SK-N-SH (cell line): ENCODE measurements at places on chromosomes 12 and 14.

- DNase-seq = no peak
Observed at GRCh38 chr12:66072135-66072534, 58.4 kb downstream of the LLPH start.

- peak; percentile 60 for DNase-seq
Observed at GRCh38 chr12:89707703-89708564, 704 bp downstream of the ATP2B1 start.

DNA sequence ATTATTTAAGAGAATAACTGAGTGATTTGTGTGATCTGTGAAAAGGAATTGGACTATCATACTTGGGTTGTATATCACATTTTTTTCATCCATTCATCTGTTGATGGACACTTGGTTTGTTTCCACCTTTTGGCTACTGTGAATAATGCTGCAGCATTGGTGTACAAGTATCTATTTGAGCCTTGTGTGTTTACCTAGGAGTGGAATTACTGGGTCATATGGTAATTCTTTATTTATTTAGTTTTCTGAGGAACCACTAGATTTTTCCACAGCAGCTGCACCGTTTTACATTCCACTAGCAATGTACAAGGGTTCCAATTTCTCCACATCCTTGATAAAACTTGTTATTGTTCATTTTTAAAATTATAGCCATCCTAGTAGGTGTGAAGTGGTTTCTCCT is 56.1 kb downstream of the APAF1 start:
- DNase-seq = no peak

- no peak for DNase-seq
Observed at GRCh38 chr14:46378248-46378647, 273.3 kb downstream of the RPL10L start.

- DNase-seq = no peak
Observed at GRCh38 chr14:51981218-51981854, 8.0 kb upstream of the RTRAF start.

- DNase-seq = no peak
Observed at GRCh38 chr12:27576667-27577347, 52.8 kb downstream of the PPFIBP1 start.

- DNase-seq = no peak
Observed at GRCh38 chr12:89504560-89505346, 19.8 kb downstream of the GALNT4 start.

DNA sequence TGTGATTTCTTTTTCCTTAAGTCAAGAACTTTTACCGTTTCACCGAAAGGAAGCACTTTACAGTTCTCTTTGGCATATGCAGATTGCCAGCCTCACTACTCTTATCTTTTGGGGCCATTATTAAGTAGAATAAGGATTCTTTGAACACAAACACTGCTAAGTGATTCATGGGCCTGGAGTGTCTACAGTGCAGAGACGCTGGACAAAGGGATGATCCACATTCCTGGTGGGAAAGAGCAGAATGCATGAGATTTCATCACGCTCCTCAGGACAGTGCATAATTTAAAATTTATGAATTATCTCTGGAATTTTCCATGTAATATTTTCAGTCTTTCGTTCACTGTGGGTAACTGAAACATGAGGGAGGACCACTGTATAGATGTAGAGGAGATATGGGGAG is 90.2 kb downstream of the TTLL5 start:
- DNase-seq = no peak

- DNase-seq = no peak
Observed at GRCh38 chr12:91327889-91328288, 145.3 kb upstream of the DCN start.

DNA sequence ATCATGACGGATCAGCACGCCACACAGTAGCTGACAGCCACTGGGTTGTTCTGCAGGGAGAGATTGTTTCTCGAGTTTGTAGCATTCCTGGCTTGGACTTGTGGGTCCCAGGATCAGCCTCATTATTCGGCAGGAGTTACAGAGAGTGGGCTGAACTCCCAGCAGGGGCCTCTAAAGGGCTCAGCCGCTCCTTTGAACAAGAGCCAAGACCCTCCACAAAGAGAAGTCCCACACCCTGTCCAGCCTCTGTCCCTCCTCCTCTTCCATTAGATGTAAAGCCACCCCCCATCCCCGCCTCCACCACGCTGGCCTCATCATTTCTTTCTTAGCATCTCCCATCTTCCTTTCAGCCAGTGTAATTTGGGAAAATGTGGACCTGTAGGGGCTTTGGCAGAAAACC is 96.7 kb upstream of the HSPB8 start:
- DNase-seq = no peak

DNA sequence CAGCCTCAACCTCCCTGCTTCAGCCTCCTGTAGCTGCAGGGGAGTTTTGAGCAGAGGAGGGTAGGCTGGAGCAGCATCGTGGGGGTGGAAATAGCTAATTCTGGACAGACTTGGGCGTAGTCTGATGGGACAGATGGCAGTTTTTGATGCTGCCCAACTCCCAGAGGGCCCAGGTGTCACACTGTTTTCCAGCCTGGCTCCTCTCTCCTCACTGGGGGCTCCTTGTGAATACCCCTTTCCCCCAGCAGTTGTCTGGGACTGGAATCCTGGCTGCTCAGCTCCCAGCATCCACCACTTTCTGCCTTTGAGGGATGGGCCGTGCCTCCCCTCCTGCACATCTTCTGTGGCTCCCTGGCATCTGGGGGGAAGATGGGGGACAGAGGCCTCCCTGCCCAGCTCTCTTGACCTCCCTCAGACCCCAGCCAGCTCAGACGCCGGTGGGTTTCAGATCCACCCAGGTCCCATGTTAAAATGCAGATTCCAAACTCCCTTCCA is 34.0 kb downstream of the SH2B3 start:
- no peak for DNase-seq

- DNase-seq = peak; percentile 47
Observed at GRCh38 chr12:64669270-64669842, 59.1 kb downstream of the RASSF3 start.

GRCh38 chr14:104221636-104222369 is 83.4 kb downstream of the KIF26A start:
- peak; percentile 70 for DNase-seq

DNA sequence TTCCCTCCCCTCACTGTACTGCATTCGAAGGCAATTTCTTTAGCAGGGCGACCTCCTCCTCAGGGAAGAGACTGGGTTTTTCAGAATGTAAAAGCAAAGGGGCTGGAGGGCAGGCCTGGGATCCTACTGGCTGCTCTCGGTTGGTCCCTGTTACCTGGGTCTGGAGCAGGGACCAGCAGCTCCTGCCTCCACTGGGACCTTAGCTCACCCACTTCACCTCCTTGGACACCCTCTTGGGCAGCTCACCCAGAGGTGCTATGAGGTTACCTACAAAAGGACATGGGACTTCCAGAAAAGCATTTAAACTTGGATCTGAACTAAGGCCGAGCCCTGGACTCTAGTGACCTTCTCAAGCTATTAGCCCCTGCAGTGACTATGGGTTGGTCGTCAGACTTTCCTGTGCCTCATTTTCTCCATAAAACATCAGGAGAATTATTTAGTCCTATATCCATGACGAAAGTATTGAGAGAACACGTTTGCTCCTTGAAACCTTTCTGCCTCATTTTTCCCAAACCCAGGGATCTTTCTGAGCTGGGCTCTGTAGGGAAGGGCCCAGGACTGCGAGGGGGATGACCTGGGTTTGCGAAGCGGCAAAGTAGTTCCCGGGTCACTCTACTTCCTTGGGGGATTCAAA is 65.0 kb downstream of the FBXL14 start:
- DNase-seq = no peak

- no peak for DNase-seq
Observed at GRCh38 chr12:50287271-50287670, 4.0 kb upstream of the LIMA1 start.

DNA sequence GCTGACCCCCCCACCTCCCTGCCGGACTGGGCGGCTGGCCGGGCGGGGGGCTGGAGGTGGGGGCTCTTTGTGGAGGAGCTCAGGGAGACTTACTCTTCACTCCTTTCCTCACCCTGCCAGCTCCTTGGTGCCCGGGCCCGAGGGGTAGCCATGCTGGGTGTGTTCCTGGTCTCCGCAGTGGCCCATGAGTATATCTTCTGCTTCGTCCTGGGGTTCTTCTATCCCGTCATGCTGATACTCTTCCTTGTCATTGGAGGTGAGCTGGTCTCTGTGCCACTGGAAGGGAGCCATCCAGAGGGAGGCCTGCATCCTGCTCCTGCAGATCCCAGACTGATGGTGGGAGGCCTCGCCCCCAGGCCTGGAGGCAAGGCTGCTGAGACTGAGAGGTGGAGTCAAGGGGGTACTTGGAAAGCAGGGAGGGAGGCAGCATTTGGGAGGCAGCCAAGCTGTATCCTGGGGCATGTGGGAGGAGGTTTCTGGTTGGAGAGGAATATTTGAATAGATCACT is 19.7 kb downstream of the SOAT2 start:
- DNase-seq = peak; percentile 62

DNA sequence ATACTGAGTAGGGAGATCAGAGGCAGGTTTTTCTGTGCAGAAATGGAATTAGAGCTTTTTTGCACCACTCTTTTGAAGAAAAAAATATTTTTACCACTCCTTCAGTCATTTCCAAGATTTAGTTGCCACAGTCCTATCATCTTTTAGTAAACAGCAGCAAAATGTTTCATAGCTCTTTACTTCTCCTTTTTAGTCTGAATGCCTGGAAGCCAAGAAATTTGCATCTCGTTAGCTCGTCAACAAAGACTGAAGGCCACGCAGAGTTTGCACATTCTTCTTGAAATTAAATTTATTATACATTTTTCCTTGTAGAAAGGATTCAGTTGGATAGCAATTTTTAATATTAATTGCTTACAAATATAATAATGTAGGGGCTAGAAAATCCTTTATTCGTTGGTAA is 544.5 kb upstream of the ATP2B1 start:
- no peak for DNase-seq

DNA sequence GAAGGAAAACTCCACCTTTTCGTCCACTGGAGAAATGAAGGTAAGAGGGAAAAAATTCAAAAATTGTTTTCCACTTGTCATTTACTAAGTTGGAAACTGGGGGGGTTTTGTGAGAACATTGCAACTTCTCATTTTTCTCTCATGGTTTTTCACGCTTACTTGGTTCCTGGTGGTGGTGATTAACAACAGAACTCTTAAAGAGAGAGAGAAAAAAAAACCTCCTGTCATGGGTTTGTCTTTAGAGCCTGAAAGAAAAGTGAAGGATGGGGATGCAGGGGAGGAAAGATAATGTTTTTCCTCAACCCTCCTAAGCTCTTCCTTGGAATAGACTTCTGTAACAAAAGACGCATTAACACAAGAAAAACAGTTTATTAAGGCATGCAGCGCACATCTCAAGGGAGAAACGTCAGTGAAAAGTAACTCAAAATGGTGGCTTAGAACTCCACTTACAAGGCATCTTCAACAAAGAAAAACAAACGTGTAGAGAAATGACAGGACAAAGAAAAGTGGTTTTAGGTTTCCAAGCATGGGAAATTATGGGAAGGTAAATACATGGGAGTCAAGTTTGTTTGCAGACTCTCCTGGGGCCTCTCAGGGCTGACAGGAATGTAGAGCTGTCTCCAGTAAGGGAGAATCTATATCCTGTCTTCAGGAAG is 81.9 kb upstream of the ATF7IP start:
- DNase-seq = no peak

- no peak for DNase-seq
Observed at GRCh38 chr12:51357374-51358047, 11.0 kb upstream of the CELA1 start.
